Activated T-helper 2 cell treated with anti-CD3 and anti-CD28 coated beads, Interferon-gamma antibody, Interleukin-2, Interleukin-4, amounts not matched to agents 10 μg/mL and 5 μg/mL and 100 μg/mL, durations not matched to agents 14 hours and 24 hours and 36 hours (primary cell): ENCODE measurements at places on chromosomes 12 and 14. TPM values are rescaled to one million over a fixed set of nuclear protein-coding genes. Genes with fewer than 3 reads are reported as not detected.

DNA sequence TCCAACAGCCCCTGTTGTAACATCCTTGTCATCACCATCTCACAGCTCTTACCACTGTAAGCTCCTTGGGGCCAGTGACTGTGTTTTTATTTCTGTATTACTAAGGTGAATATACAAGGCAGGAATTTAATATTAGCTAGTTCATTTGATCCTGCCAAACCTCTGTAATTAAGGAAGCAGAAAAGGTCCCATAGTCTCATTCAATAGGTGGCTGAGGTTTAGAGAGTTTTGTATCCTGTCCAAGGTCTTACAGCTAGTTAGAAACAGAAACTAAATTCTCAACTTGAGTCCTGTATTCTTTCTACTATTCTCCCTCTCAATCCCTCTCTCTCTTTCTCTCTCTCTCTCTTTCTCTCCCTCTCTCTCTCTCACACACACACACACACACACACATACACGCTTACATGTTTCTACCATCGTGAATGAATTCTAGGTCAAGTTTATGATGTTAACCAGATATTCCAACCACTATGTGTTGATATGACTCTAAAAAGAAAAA, 543 bp upstream of the GLIPR1 start:
- no peak for DNase-seq

DNA sequence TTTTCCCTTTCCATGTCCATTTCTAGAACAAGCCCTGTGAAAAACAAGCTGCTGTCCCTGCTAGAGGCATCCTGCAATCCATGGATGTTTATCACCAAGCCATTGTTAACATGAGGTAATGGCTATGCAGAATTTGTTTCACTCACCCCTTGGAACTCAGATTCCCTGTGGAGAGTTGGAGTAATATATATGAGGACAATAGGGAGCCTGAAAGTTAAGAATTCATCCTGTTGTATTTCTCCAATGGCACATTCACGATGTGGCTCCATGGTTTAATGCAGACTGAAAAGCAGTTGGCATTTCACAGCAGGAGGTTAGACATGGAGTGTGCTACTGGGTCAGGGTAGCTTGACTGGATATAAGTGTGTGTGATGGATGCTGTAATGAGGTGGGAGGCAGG, 32.4 kb downstream of the GPR65 start:
- DNase-seq, result no peak

DNA sequence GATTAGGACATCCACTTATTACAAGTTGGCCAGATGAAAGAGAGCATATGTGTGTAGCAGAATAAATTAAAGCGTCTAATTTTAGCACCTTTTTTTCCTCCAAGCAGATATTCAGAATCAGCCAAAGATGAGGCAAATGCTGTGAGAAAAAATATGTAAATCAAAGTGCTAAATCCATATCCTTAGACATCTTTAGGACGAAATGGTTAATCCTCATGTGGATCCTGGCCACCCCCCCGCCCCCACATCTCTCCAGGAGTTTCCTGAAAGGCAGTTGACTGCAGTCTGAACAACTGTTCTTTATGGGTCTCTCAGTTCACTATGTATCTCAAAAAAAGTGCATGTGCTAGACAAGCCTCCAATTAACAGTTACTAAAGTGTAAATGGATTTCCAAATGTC, 1768.1 kb upstream of the SEL1L start:
- no peak for DNase-seq

DNA sequence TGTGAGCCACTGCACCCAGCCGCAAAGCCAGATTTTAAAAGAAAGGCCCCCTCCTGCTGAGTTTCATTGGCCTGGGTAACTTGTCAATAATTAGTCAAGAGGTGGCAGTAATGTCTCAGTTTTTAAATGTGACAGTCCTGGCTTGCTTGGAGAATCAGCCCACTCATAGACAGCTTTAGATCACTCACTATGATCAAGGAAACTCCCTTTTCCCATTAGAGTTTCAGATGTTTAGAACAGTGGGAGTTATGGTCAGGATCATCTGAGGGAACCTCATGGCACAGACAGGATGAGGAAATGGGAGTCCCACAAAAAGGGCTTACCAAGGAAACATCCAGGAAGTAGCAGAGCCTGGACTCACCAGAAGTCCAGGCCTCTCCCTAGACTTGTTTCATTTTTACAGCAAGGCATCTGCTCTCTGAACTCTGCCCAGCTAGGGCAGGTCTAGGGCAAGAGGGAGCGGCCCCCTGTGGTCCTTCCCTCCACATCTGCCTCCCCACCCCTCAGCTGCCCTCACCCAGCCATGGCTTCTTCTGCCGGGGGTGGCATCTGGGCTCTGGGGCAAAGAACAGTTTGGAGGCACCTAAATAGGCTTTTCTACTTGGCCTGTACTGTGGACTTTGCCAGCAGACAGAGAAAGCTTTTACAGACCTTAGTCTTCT, 11.2 kb downstream of the BCL2L14 start:
- no peak for DNase-seq

DNA sequence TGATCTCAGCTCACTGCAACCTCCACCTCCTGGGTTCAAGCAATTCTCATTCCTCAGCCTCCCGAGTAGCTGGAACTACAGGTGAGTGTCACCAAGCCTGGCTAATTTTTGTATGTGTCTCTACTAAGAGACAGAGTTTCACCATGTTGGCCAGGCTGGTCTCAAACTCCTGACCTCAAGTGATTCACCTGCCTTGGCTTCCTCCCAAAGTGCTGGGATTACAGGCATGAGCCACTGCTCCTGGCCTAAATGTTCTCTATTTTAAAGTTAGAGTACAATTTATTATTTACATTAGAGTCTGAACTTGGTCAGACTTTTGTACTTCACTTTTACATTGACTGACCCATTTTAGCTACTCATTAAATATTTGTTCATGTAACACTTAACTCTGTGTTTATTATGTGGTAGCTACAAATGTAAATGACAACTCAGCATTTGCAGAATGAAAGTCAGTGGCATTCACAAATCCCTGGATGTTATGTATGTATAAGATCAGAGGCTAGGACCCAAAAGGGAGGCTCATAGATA, 409.6 kb downstream of the APAF1 start:
- DNase-seq, result no peak

The CLEC6A gene
- not detected in 2 replicates for total RNA-seq
